ENCODE measurements at places on chromosomes 13 and 19. TPM values are rescaled to one million over a fixed set of nuclear protein-coding genes. Genes with fewer than 3 reads are reported as not detected.
A peak's percentile ranks its signal among the peaks of the same experiment; 100 is the strongest.

DNA sequence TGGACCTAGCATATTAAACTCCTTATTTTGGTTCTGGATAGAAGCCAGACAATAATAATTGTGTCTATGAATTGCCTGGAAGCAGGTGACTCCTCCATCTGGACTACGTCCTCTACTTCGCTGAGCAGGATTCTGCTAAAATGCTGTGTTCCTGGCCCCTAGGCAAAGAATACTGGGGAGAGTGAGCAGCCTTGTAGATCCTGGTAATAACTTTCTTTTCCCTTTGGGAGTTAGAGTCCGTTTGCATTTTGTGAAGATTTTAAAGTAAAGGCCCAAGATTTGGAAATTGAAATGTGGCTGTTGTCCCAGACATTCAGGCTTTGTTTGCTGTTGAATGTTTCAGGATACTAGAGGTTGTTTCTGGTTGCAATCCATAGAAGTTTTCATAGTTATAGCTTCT is 511.9 kb upstream of the KLF12 start:
- no peak for DNase-seq
- H3K4me1 ChIP-seq = no peaks in the 10 kb centered on the region
- H3K27me3 ChIP-seq = no peaks in the 10 kb centered on the region
- H3K4me3 ChIP-seq = no peak overlapping the region
- no peak overlapping the region for H3K27ac ChIP-seq
- H3K36me3 ChIP-seq = no peaks in the 10 kb centered on the region

GRCh38 chr13:64551755-64552154 is 2678.4 kb downstream of the PCDH9 start:
- H3K36me3 ChIP-seq = no peaks in the 10 kb centered on the region
- H3K4me3 ChIP-seq = no peak overlapping the region
- H3K27me3 ChIP-seq = no peaks in the 10 kb centered on the region
- no peak for DNase-seq
- H3K27ac ChIP-seq = no peak overlapping the region
- no peaks in the 10 kb centered on the region for H3K4me1 ChIP-seq

- no peaks in the 10 kb centered on the region for H3K27me3 ChIP-seq
- no peak overlapping the region for H3K4me3 ChIP-seq
- H3K27ac ChIP-seq = peak overlapping the region; percentile 73
- DNase-seq = no peak
- H3K36me3 ChIP-seq = peaks cover 23% of the 10 kb centered on the region
- H3K4me1 ChIP-seq = peaks cover 26% of the 10 kb centered on the region
Measured at GRCh38 chr19:48724796-48725753, 5.5 kb upstream of the MAMSTR start.

The LAIR2 gene
- 6.8 TPM for total RNA-seq

The C1QTNF9B gene
- total RNA-seq = not detected

The STOML3 gene
- total RNA-seq = not detected
